ENCODE measurements at places on chromosomes 3 and 15. TPM values are rescaled to one million over a fixed set of nuclear protein-coding genes. Genes with fewer than 3 reads are reported as not detected.

MUC20 gene
- total RNA-seq = 0.46 TPM

STRIT1 gene
- not detected for total RNA-seq

GOLGA8G gene
- not detected for total RNA-seq

GRCh38 chr15:68316061-68316804 is 38.7 kb downstream of the FEM1B start:
- no peak overlapping the region for H3K4me3 ChIP-seq
- H3K36me3 ChIP-seq = no peaks in the 10 kb centered on the region
- no peak overlapping the region for H3K27ac ChIP-seq

DNA sequence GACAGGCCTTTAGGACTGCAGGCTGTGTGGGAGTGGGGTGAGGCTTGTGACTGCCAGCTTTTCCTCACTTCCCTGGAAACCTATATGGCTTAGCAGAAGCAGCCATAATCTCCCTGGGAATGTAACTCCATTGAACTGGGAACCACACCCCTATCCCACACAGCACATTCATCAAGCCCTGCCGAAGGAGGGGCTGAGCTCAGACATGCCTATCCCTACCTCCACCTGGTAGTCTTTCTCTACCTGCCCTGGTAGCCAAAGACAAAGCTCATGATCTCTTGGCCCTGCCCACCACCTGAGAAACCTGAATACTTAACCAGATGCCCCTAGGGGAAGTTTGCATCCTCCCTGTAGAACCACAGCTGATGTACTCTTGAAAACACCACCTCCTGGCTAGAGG is 219.8 kb downstream of the UNC13C start:
- H3K4me1 ChIP-seq = no peaks in the 10 kb centered on the region
- no peaks in the 10 kb centered on the region for H3K36me3 ChIP-seq

DNA sequence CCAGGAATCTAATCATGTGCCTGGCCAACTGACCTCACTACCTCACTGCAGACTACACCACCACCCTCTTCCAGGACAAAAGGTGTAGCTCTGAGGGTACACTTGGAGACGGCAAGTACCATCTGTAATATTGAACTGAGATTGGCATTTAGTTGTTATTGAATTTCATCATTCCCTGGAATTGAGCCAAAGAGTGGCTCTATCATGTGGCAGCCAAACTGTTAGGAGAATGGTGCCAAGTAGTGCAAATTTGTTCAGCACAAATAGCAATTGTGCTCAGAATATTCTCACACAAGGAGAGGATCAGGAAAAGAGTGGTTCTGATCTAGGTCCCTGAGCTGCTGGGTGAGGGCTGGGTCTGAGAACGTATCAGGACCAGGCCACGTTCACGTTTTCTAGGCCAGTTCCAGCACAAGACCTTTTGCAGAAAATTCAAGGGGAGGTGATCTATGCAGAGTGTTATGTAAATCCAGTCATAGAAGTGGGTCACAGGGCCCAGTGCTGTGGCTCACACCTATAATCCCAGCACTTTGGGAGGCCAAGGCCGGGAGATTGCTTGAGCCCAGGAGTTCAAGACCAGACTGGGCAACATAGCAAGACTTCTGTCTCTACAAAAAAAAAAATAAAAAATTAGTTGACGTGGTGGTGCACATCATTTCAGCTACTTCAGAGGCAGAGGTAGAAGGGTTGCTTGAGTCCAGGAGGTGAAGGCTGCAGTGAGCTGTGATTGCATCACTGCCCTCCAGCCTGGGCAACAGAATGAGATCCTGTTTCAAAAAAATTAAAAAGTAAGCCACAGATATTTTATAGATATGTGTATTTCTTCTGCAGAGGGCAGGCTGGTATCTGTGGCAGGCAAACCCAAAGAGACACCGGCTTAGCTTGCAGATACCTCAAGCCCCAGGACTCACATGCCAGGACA is 31.9 kb upstream of the CFAP161 start:
- DNase-seq = no peak
- H3K27ac ChIP-seq = no peak overlapping the region
- no peaks in the 10 kb centered on the region for H3K4me1 ChIP-seq
- H3K27me3 ChIP-seq = no peaks in the 10 kb centered on the region

CACNA2D2 gene
- 0.11 TPM for total RNA-seq

- H3K27ac ChIP-seq = no peak overlapping the region
- H3K4me1 ChIP-seq = peaks cover 4% of the 10 kb centered on the region
- H3K36me3 ChIP-seq = no peaks in the 10 kb centered on the region
- no peak for DNase-seq
- H3K27me3 ChIP-seq = peaks cover 3% of the 10 kb centered on the region
Observed at GRCh38 chr3:32310918-32311839, 72.7 kb downstream of the CMTM8 start.

ZCWPW2 gene
- total RNA-seq = not detected

- no peak overlapping the region for H3K27ac ChIP-seq
- DNase-seq = no peak
- no peak overlapping the region for H3K4me3 ChIP-seq
- H3K27me3 ChIP-seq = no peaks in the 10 kb centered on the region
Observed at GRCh38 chr3:131883086-131883485, 151.7 kb downstream of the CPNE4 start.

- DNase-seq = no peak
- no peaks in the 10 kb centered on the region for H3K4me1 ChIP-seq
- no peaks in the 10 kb centered on the region for H3K36me3 ChIP-seq
- no peak overlapping the region for H3K4me3 ChIP-seq
- no peak overlapping the region for H3K27ac ChIP-seq
Observed at GRCh38 chr15:47027322-47027946, 689.9 kb upstream of the SEMA6D start.

ZIC1 gene
- total RNA-seq = not detected

DNA sequence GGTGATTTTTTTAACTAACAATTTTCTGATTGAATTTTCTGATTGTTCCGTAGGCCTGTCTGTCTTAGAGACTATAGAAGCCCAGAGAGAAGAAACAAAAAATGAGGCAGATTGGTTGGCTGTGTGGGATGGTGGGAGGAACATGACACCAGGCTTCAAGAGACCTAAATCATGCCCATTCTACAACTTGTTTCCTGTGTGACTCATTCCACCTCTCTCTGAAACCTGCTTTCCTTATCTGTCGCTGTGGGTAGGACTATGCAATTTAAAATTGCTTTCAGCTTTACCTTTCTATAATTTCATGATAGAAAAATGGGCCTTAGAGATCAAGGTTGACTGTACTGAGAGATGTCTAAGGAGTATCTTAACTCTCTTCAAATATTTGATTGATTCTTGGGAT is 44.5 kb downstream of the OXNAD1 start:
- H3K36me3 ChIP-seq = peaks cover 9% of the 10 kb centered on the region
- no peaks in the 10 kb centered on the region for H3K27me3 ChIP-seq
- H3K4me1 ChIP-seq = peaks cover 24% of the 10 kb centered on the region
- H3K4me3 ChIP-seq = no peak overlapping the region

SAMD7 gene
- not detected for total RNA-seq

PIAS1 gene
- 35.0 TPM for total RNA-seq

GRCh38 chr3:30980993-30981392 is 86.5 kb upstream of the GADL1 start:
- no peaks in the 10 kb centered on the region for H3K27me3 ChIP-seq
- DNase-seq = no peak
- no peaks in the 10 kb centered on the region for H3K36me3 ChIP-seq
- 0 out of 2 replicates have a peak, but pooled peaks cover 3% of the 10 kb centered on the region for H3K4me1 ChIP-seq

- no peak overlapping the region for H3K4me3 ChIP-seq
- H3K4me1 ChIP-seq = no peaks in the 10 kb centered on the region
- H3K27me3 ChIP-seq = no peaks in the 10 kb centered on the region
- H3K36me3 ChIP-seq = no peaks in the 10 kb centered on the region
Observed at GRCh38 chr3:97125902-97126499, 311.6 kb downstream of the EPHA6 start.

DNA sequence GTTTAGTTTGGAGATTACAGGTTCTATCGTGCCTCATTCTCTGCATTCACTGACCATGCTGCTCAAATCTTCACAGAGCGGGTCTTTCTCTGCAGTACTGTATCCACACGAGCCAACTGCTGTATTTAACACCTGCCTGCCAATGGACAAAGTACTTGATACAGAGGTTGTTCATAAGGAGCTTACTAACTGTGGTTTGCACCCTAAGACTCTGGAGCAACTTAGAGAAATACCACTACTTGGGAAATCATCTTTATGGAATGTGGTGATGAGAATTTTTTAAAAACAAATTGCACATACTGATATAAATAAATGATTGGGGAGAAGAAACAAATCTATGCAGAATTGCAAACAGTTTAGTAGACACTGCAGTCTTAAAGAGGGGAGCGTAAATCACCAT is 90.0 kb downstream of the PPP2R3A start:
- DNase-seq = no peak
- no peaks in the 10 kb centered on the region for H3K4me1 ChIP-seq
- H3K4me3 ChIP-seq = no peak overlapping the region
- no peaks in the 10 kb centered on the region for H3K27me3 ChIP-seq
- no peak overlapping the region for H3K27ac ChIP-seq

DNA sequence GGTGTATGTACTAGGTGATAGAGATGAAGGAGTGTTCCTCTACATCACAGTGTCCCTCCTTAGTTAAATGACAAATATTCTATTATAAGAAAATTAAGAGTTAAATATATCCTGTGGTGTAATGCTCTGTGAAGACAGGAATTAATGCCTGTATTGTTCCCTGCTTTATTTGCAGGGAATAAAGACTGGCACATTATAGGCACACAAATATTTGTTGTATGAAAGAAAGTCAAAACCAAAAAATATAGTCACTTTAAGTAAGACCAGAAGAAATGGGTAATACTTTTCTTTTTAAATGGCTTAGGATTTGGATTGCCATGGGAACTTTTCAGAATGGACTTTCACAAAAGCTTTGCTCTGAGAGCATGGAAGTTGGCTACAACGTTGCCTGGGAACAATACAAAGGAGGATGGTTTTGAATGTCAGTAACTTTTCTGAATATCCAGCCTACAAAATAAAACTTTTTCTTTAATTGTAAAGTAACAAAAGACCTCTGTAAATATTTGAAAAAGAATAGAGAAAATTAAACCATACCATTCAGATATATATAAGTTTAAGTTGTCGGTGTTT is 158.0 kb upstream of the P2RY1 start:
- no peaks in the 10 kb centered on the region for H3K36me3 ChIP-seq
- H3K27me3 ChIP-seq = no peaks in the 10 kb centered on the region
- H3K27ac ChIP-seq = no peak overlapping the region
- DNase-seq = no peak
- H3K4me3 ChIP-seq = no peak overlapping the region
- H3K4me1 ChIP-seq = no peaks in the 10 kb centered on the region

BFSP2 gene
- 7.1 TPM for total RNA-seq

Data from GM12878 (cell line).